AG10803 (cell line): ENCODE measurements at places on chromosomes 13 and 19.

DNA sequence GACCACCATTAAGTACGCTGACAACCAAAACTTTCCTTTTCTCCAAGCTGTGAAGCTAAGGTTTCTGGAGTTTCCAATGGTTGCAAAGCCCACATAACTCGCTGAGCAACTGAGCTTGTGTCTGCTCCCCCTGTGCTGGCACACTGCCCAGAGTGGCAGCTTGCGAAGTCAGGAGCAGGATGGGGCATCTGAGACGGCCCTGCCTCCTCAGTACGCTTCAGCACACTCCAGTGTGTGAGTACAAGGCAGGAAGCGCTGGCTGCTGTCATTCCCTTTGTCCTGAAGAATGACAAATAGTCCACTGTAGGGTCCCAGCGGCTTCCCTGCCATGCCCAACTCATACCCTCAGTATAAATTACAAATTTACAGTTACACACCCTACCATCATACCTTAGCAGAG is 51.5 kb downstream of the SKA3 start:
- peak; percentile 39 for DNase-seq

GRCh38 chr19:35146746-35147459 is 3.8 kb downstream of the FXYD7 start:
- DNase-seq = no peak

GRCh38 chr19:10884274-10884673 is 12.9 kb downstream of the CARM1 start:
- DNase-seq = peak; percentile 67

- no peak for DNase-seq
Measured at GRCh38 chr13:52366291-52366690, 39.7 kb downstream of the THSD1 start.

DNA sequence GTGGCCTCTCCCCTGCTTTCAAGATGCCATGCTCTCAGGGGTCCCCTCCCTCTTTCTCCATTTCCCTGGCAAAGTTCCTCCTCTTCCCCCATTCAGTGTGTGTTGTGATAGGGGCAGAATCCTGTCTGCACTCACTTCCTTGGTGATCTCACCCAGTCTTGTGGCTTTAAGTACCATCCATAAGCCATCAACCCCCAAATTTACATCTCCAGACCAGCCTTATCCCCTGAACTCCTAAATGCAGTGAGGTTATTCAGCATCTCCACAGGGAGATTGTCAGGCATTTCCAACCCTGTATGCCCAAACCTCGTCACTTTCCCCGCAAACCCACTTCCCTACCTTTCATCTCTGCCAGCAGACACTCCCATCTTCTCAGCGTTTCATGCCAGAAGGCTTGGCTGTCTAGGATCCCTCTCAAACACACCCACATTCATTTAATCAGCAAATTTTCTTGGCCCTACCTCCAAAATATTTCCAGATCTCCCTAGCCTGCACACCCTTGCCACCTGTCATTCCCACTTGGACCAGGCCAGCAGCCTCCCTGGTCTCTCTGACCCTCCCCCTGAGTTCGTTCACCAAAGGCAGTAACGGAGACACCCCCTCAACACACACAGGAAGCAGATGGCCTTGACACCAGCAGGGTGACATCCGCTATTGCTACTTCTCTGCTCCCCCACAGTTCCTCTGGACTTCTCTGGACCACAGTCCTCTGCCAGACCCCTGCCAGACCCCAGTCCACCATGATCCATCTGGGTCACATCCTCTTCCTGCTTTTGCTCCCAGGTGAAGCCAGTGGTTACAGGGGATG is at the start of gene HCST:
HCST (plus strand) TSS at position 676 of the 808 bp plus-strand sequence; CDS start at position 741, 65 bp downstream.
- peak; percentile 93 for DNase-seq

DNA sequence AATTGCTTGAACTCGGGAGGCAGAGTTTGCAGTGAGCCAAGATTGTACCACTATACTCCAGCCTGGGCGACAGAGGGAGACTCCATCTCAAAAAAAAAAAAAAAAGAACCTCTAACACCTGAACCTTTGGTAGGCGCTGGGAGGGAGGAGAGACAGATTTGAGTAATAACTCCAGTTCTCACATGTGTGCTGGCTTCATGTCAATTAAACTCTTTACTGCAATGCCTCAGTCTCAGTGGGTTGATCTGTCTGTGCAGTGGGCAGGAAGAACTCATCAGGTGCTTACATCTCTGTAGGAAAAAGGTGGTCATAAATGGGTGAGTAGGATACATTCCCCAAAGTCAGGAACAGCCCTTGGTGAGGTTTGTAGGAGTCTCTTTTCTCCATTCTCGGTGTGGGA is 85.1 kb upstream of the ABCC4 start:
- no peak for DNase-seq

- DNase-seq = no peak
Measured at GRCh38 chr13:106685143-106685542, 117.2 kb upstream of the ARGLU1 start.

DNA sequence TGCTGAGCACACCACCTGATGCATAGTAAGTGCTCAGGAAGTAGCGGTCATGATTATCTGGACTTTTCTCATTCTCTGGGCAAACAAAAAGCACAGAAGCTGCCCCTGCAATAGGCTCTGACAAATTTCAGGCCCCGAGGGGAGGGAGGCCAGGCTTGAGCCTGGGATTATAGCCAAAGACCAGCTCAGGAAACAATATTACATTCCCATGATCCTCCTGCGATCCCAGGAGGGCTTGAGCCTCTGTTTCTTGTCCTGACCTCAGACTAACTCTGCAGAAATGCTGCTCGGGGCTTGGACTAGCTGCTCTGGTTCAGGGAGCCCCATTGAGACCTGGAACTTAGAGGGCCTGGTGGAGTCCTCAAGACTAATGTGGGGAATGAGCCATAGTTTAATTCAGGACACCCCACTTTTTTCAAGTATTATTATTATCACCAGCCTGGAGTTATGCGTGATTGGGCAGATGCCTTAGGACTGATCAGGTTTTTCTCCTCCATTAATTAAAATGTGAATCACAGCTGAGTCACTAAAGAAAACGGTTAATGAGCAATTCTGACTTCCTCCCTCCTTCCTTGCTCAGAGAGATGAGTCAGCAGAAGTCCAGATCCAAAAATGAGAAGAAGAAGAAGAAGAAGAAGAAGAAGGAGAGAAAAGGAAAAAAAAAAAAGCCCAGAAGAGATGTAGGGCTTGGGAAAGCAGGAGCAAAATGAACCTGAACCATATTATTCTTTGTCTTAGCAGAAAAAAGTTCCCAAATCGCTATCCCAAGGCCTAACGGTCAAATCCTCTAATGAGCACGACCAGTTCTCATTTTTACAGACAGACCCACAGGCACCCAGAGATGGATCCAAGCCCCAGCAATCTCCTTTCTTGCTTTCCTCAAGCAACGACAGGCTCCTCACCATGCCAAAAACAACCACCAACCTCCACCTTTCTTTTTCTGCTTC is 107.2 kb downstream of the CACNA1A start:
- DNase-seq = peak; percentile 86

DNA sequence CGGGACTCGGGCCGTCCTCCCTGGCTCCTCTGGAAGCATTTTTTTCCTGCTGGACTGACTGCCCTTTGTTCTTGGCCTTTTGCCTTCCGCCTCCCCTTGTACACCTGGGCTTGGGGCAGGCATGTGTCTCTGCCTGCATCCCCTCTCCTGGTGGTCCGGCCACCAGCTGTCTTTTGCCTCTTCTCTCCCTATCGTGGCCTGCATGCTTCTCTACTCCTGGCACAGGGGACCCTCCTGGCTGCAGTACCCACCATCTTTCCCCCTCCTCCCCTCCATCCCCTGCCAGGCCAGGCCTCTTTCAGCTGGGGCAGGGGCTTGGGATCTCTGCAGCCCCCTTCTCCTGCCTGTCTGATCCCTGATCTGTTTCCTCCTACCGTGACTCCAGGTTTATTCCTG is 12.1 kb downstream of the WTIP start:
- DNase-seq = no peak

DNA sequence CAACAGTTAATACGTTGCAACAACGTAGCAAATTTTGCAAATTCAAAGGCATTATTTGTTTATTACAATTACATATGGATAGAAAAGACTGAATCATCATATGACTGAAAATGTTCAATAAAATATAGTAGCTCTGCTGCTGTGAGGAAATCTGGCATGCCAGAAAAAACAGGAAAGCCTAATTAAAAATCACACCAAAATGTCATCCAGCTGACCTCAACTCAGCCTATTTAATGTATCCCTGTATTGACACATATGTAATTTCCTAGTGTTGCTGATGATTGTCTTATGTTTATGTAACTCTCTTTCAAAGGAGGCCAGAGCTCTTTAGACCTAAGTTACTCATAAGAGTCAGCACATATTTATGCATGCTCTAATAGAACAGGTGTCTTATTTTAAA is 495.0 kb downstream of the PCDH17 start:
- no peak for DNase-seq

DNA sequence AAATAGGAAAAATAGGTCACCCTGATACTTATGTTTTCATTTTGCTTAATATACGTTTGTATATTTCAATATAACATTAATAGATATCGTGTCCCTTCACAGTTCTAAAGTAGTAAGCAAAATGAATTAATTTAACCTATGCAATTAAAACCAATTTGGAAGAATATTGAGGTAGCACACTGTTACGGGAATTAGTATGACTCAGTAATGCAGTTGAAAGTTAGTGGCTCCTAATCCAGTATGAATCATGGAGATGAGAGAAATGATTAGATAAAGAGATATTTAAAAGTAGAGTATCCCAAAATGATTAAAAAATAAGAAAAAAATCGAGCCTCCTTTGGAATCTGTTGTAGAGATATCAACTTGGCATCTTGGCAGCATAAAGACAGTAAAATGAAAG is 177.0 kb upstream of the SLITRK6 start:
- DNase-seq = no peak

DNA sequence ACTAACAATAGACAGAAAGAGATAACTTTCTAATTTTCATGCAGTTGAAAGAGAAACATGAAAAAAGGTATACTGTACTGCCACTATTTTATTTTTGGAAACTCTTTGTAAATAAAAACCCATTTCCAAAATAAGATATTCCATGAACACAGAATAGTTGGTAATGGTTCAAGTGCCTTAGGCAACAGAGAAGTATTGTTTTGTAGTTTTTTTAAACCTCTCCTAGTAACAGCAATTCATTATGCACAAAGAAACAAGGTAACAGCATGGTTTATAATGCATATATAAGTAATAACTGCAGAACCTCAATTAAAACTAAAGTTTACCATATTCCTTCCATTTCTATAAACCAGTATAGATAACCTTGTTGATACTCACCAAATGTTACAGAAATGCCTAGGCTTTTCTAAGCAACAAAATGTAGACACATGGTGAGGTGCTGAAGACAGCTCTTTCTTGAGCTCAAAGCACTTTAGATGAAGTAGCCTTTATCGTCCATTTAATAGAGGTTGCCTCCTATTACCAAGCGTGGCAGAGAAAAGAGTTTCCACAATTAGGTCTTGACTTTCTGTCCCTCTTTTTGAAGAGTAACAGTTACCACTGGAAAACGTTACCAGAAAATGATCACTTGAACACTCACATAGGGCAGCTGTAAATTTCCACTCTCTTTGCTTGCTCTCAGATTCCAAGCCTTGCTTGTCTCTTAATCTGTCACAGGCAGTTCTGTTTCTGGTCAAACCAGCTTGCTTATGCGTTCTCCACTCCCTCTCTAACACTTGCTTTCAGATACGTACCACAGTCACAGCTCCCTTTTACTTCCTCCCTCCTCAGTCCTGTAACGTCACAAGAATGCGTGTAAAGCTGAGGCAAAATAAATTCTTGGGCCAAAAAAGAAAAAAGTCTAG is 42.9 kb downstream of the CAB39L start:
- peak; percentile 62 for DNase-seq

DNA sequence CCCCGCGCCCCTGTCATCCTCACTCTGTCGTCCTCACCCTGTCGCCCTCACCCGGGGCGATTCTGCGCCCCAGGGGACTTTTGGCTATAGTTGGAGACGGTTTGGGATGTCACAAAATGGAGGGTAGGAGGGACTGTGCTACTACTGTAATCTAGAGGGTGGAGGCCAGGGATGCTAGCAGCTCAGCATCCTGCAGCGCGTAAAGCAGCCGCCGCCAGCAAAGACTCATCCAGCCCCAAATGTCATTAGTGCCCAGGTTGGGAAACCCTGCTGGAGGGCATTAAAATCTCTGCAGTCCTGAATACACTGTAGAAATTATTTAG is 362 bp downstream of the ZNF557 start:
- peak; percentile 10 for DNase-seq

DNA sequence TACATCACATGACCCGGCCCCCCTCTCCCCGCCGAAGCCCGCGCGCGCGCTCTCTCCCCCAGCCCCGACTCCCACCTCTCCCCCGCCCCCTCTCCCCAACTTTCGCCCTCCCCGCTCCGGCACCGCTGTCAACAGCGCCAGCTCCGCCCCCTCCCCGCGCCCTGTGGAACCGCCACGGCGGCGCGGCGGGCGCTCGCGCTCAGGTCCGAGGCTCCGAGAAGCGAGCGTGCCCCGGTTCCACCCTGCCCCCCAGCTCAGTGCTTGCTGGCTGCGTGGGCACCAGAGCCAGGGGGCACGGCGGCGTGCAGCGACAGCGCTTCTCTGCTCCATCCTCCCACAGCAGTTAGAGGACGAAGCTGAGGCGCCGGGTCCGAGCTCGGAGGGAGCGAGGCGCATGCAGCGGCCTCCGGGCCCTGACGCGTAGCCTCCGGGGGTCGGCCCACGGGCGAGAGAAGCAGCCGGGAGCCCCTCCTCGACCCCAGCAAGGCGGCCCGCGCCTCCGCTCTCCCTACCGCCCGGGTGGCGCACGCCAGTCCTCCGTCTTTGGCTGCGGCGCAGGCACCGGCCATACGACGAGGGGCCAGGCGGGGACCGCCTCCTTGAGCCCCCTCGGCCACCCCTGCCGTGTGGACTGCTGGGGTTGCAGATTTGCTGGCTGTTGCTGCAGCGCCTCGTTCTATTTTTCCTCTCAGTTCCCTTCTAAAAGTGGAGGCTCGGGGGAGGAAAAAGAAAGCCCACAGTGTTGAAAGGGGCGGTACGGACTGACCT is 109.5 kb downstream of the KCNRG start:
- peak; percentile 46 for DNase-seq

GRCh38 chr19:51927859-51928258 is 587 bp downstream of the ZNF613 start:
- no peak for DNase-seq

- DNase-seq = no peak
Measured at GRCh38 chr13:99691552-99691951, 190.3 kb downstream of the TM9SF2 start.

GRCh38 chr19:5967994-5968430 is 9.9 kb downstream of the RANBP3 start:
- peak; percentile 79 for DNase-seq

- DNase-seq = no peak
Measured at GRCh38 chr13:77213644-77214043, 113.2 kb downstream of the MYCBP2 start.

- no peak for DNase-seq
Measured at GRCh38 chr13:52615812-52616211, 26.4 kb upstream of the HNRNPA1L2 start.

- no peak for DNase-seq
Measured at GRCh38 chr19:14019100-14019499, 8.8 kb upstream of the RLN3 start.

- DNase-seq = no peak
Measured at GRCh38 chr13:108855737-108856387, 226.5 kb downstream of the MYO16 start.

- DNase-seq = peak; percentile 79
Measured at GRCh38 chr19:35899547-35900214, 659 bp downstream of the NFKBID start.

- DNase-seq = peak; percentile 93
Measured at GRCh38 chr19:932648-933552, 7.1 kb downstream of the ARID3A start.

- DNase-seq = peak; percentile 9
Measured at GRCh38 chr13:51291341-51291740, 48.1 kb upstream of the SERPINE3 start.
